Stimulated activated CD4-positive, alpha-beta T cell treated with anti-CD3 and anti-CD28 coated beads, Interleukin-15, amount 100 ng/mL, for 48 hours (primary cell): ENCODE measurements at places on chromosomes 12 and 14.

- no peak for DNase-seq
These were observed 5.9 kb upstream of the ALG10 start for GRCh38 chr12:34016361-34016760.

GRCh38 chr14:90530523-90530922 lies 133.7 kb downstream of the CALM1 start:
- no peak for DNase-seq

DNA sequence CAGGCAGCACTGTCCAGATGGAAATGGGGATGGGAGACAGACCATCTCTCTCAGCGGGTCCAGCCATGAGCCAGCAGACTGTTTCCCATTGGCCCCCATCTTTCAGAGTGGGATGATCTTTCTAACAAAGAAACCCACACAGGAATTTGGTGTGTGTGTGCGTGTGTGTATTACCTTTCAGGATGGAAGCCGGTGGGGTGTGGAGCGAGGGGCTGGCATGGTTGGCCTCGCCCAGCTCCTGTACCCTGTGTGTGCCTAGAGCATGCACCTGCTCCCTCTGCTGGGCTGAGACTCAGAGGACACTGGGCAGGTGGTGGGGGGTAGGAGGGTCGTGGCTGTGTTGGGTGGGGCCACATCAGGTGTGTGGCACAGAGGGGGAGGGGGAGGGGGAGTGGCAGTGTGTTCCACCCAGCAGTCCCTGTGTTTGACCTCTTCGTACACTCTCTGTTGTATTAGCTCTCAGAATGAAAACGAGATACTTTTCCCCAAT lies 33.0 kb upstream of the TSPAN9 start:
- no peak for DNase-seq

- no peak for DNase-seq
These were observed 7.1 kb downstream of the ASB2 start for GRCh38 chr14:93969082-93969828.

- no peak for DNase-seq
These were observed 168.4 kb upstream of the AVPR1A start for GRCh38 chr12:63319386-63319785.

- DNase-seq = no peak
These were observed 1.9 kb upstream of the KRT18 start for GRCh38 chr12:52946797-52947547.

DNA sequence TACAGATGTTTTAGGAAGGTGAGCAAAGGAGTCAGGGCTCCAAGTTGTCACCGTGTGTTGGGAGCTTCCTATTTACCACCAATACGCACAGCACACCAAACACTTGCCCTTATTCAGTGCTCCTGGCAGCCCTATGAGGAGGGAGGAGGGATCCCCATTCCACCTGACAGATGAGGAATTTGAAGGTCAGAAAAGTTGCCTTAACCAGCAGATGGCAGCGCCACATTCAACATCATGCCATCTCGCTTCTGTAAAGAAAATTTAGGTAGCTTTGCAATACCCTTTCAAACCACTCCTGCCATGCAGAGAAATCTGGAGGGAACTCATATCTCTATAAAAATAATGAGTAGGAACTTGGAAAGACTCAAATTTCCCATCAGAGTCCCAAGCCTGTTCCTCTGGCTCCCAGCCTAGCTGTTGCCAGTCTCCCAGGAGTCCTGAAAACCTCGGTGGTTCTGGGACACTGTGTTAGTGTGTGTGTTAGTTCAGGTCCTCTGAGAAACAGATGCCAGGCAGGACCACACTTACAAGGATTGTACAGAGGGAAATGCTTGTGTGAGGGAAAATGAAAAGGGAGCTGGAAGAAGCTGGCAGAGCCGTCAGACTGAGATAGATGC lies 410.5 kb downstream of the MED13L start:
- no peak for DNase-seq

GRCh38 chr12:77594366-77594765 lies 236.3 kb upstream of the NAV3 start:
- DNase-seq = no peak
